ENCODE measurements at places on chromosomes 3 and 15.

GRCh38 chr3:25531971-25532370 lies 103.9 kb downstream of the RARB start:
- DNase-seq = no peak

- no peak for DNase-seq
Measured at GRCh38 chr15:78450285-78450858, 12.4 kb downstream of the IREB2 start.

- DNase-seq = no peak
Measured at GRCh38 chr15:75153565-75154276, 48.0 kb upstream of the C15orf39 start.

DNA sequence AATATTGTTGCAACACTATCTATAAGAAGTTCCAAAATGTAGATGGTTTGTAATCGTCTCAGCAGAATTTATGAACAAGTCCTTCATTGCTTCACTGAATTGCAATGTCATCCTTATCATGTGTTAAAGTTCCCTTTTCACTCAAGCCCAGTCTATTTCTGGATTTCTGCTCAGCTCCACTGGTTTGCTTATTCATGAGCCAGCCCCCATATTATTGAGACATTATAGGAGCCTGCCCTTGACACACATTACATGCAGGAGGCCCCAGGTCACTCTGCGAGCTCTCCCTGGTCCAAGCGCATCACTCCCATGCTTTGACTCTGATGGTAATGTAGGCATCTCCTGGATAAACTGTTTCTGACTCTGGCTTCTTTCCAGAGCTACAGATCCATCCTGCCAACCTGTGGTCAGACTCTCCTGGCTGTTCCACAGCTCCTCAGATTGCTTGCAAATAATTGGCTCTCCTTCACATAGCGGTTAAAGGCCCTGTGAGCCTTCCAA lies 56.9 kb downstream of the ABTB1 start:
- DNase-seq = peak; percentile 5

DNA sequence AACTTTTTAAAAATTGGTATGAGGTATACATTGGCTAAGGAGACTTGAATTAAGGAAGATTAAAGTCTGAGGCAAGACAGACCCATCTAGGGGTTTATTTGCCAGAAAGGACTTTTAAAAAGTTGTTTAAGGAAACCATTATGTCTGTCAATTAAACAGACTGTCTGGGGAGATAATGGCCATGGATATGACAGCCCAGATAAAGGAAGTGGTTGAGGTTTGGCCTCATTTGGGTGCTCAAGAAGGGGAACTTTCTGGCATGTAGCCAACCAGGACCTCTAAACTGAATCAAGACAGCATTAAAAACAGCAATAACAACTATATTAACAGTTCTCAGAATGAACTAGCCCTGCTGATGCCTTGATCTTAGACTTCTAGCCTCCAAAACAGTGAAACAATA lies 9.9 kb upstream of the CD200R1L start:
- DNase-seq = peak; percentile 67

Measured in CD4-positive, alpha-beta T cell treated with Interleukin-10 for 1 hour (primary cell).